Lung microvascular endothelial cell (primary cell): ENCODE measurements at places on chromosomes 3 and 15. TPM values are rescaled to one million over a fixed set of nuclear protein-coding genes. Genes with fewer than 3 reads are reported as not detected.

DNA sequence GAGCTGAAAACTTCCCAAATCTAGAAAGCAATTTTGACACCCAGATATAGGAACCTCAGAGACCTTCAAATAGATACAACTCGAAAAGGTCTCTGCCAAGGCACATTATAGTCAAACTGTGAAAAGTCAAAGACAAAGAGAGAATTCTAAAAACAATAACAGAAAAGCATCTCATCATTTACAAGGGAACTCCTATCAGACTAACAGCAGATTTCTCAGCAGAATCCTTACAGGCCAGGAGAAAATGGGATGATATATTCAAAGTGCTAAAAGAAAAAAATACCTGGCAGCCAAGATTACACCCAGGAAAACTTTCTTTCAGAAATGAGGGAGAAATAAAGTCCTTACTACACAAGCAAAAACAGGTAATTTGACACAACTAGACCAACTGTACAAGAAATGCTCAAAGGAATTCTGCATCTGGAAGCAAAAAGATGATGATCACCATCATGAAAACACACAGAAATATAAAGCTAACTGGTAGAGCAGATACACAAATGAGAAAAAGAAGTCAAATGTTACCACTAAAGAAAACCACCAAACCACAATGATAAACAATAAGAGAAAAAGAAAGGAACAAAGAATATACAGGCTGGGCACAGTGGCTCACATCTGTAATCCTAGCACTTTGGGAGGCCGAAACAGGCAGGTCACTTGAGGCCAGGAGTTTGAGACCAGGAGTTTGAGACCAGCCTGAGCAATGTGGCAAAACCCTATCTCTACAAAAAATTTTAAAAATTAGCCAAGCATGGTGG, 50.4 kb downstream of the ADAM10 start:
- no peak for DNase-seq

DNA sequence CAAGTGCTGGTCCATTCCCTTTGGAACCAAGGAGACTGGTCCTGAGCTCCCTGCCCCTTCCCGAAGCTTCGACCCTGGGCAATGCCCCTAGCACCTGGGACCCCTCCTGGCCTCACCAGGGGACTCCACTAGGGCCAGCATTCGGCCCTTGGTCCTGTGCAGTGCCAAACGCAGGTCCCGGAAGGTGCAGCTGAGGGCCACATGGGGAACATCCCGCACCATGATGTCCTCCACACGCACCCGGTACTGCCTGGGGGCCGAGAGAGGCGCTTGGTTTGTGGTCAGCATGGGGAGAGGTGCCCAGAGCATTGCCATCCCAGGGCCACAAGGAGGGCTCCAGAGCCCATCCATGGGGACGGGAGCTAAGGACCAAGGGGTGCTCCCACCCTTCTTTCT, 7.9 kb downstream of the CLCN2 start:
- DNase-seq: no peak

- DNase-seq: no peak
Measured at GRCh38 chr3:52394751-52395502, 50.0 kb downstream of the SEMA3G start.

- DNase-seq: peak; percentile 82
Measured at GRCh38 chr15:50134524-50135024, 15.5 kb upstream of the ATP8B4 start.

GRCh38 chr15:95825671-95826411, 504.7 kb upstream of the NR2F2 start:
- no peak for DNase-seq

GRCh38 chr3:128697341-128697740, 28.6 kb upstream of the RAB7A start:
- DNase-seq: no peak

GRCh38 chr15:81000144-81000623, 539 bp upstream of the TLNRD1 start:
- DNase-seq: peak; percentile 45

DNA sequence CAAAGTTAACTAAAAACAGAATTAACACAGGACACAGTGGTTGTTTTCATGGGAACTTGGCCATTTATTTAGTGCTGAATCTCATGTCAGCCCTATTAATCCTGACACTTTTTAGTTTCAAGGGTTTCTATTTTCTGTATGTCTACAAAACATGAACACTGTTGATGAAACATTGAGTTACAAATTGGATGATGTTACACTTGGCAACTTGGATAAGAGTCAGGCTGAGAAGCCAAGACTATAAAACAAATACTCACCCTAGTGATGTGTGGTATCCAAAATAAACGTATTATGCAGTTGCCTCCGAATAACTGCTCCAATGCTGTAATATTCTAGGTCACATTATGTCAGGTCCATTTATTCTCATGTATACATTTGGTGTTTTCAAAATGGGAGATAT, 349.6 kb downstream of the ZIC1 start:
- DNase-seq: no peak

- no peak for DNase-seq
Measured at GRCh38 chr3:193314161-193314560, 64.4 kb downstream of the ATP13A5 start.

DNA sequence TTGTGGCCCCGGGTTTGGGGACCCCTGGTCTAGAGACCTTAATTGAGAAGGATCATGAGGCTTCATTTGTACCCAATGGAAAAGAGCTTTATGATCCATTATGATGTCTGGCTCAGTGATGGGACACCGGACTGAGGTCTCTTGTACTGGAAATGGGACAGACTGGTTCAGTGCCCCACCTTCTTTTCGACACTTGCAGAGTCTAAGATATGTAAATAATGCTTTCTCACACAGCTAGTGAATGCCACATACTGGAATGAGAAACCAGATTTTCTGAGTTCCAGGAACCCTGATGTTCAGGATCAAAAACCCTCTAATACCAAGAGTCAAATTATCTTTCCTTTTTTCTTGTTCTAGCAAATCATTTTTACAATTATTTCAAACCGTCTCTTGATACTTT, 116.3 kb upstream of the ARPP21 start:
- DNase-seq: no peak

DNA sequence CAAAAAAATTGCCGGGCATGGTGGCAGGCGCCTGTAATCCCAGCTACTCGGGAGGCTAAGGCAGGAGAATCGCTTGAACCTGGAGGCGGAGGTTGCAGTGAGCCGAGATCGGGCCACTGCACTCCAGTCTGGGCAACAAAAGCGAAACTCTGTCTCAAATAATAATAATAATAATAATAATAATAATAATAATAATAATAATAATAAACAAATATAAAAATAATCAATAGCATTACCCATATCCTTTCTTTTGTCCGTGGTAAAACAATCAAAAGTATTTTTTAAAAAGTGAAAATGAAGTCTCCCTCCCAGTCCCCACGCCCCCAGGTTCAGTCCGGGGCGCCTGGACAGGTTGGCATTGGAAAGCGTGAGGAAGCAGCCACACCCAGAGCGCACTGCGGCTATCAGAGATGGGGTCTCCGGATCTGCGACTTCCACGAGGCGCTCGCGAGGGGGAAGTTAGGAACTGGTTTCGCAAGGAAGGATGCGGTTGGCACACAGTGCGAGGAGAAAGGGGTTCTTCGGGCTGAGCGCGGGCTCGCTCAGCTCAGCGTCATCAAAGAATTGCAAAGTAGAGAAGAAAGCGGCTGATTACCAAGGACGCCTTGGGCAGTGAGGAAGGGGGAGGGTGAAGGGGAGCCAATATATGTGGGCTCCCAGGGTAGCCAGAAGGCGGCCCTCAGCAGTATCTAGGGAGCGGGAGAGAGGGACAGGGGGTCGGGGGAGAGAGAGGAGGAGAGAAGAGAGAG, 69.5 kb upstream of the EPHB3 start:
- no peak for DNase-seq

GRCh38 chr3:135137296-135137695, 342.2 kb downstream of the EPHB1 start:
- DNase-seq: no peak

DNA sequence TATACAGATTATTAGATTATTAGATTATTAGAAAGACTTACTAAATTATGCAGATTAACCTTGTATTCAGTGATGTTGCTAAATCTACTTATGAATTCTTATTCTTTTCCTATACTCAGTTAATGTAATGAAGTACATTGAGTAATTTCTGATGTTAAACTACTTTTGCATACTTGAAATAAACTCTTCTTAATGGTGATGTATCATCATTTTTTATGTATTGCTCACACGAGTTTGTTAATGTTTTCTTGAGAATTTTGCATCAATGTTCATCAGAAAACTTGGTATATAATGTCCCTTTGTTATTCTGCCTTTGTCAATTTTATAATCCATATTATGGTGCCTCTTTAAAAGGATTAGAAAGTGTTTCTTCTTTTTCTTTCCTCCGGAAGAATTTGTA, 163.2 kb upstream of the COL8A1 start:
- no peak for DNase-seq

DNA sequence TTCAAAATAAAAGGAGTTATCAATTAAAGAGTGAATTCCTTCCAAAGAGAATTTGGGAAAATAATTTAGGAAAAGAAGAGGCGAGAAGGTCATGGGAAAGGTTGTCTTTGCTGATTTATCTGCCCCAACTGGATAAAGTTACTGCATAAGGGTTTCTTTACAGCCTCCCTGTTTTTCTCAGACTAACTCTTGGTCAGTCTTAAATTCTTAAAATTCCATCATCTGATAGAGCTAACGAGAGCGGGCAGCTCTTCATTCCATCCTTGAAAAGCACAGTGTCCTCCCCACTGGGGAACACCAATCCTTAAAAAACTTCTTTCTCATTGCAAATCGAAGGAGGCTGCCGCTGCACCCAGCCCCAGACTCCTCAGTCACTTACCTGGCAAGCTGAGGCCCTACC, 107.2 kb downstream of the PGPEP1L start:
- DNase-seq: no peak

DNA sequence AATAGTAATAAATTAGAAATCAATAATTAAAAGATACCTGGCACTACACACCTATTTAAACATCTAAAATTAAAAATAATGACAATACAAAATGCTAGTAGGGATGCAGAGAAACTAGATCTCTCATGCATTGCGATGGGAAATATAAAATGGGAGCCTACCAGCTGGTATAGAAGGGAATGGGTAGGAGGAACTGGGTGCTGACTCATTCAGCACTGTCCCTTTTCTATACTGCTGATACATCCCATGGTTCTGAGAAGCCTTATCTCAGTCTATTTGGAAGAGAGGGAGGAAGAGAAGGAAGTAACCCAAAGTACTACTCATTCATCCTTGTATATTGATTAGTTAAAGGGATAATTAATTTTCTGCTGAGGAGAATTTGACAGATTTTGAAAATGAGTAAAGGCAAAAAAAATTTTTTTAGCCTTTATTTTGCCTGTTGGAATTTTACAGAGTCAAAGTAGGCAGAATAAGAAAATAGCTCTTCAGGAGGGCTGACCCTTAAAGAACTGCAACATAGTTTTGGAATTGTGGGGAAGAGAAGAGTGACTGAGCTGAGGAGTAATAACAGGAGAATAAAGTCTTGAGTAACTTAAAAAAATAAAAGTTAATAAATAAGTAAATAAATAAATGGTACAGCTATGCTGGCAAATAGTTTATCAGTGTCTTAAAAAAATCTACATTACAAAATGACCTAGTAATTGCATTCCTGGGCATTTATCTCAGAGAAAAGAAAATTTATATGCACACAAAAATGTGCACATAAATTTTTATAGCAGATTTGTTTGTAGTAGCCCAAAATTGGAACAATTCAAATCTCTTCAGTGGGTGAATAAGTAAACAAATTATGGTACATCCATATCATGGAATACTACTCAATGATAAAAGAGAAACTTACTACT, 15.3 kb upstream of the BHLHE40 start:
- no peak for DNase-seq

- DNase-seq: no peak
Measured at GRCh38 chr3:18672561-18672960, 247.4 kb upstream of the SATB1 start.

DNA sequence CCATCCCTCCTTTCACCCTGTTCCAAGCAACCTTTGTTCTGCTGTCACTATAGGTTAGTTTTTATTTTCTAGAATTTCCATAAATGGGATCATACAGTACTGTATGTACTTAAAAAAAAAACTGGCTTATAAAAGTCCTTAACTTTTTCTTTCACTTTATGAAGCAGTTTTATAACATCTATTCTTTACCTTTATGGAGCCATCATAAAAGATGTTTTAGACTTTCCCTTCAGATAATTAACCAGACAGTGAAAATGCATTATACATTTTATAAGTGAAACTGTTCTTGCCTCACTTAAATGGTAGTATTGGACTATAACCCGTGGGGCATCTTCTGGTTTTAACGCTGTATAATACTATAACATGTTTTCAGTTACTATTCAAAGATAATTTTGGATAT, 26.2 kb downstream of the PLS1 start:
- no peak for DNase-seq

GRCh38 chr3:175349168-175349567, 490.0 kb downstream of the NAALADL2 start:
- no peak for DNase-seq

- no peak for DNase-seq
Measured at GRCh38 chr15:60471314-60471713, 7.6 kb downstream of the ICE2 start.

DNA sequence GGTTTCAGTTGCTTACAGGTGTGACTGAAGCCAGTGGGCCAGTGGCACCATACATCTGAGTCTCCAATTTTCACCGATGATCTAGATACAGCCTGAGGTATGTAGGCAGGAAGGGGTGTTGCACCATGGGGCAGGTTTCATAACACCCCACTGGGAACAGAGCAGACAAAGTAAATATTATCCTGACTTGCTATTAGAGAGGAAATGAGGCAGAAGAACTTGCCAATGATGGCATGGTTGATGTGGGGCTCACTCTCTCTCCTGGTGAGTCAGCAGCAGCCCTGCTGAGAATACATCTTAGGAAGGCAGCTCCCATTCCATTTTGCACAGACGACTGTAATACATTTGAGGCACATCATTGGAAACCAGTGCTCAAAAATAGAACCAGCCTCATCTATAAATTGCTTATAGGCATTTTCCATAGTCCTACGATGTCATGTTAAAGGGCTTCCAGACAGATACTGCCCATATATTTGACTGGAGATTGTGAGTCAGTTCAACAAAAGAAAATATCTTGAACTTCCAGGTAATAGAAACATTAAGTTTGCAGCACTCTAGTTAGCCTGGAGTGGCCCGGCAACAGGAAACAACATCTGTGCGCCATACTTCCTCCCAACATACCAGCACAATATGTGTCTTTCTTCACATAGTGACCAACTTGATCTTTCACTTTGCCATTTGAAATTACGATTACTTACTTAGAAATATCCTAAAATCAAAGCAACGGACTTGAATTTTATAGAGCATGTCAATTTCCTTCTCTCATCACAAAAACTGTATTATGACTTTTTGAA, 175.5 kb downstream of the NECTIN3 start:
- DNase-seq: peak; percentile 66

GRCh38 chr3:36762918-36763849, 1.2 kb downstream of the DCLK3 start:
- no peak for DNase-seq

GRCh38 chr3:13583251-13584180, 34.6 kb downstream of the FBLN2 start:
- no peak for DNase-seq

Gene GOLGA8M
- 0.22 and 0.60 TPM in 2 replicates for total RNA-seq

Gene NR1I2
- not detected in 2 replicates for total RNA-seq

Gene SKIL
- total RNA-seq: 53.6 and 79.6 TPM in 2 replicates

Gene SYNPR
- not detected in 2 replicates for total RNA-seq

Gene FHIT
- 0.22 and 0.79 TPM in 2 replicates for total RNA-seq

Gene PLA2G4E
- not detected in 2 replicates for total RNA-seq

Gene APOD
- total RNA-seq: 2.4 and 144 TPM in 2 replicates

Gene SPTBN5
- 2.2 and 2.6 TPM in 2 replicates for total RNA-seq
